Dermis blood vessel endothelial cell (primary cell): ENCODE measurements at places on chromosomes 3 and 15. TPM values are rescaled to one million over a fixed set of nuclear protein-coding genes. Genes with fewer than 3 reads are reported as not detected.

DNA sequence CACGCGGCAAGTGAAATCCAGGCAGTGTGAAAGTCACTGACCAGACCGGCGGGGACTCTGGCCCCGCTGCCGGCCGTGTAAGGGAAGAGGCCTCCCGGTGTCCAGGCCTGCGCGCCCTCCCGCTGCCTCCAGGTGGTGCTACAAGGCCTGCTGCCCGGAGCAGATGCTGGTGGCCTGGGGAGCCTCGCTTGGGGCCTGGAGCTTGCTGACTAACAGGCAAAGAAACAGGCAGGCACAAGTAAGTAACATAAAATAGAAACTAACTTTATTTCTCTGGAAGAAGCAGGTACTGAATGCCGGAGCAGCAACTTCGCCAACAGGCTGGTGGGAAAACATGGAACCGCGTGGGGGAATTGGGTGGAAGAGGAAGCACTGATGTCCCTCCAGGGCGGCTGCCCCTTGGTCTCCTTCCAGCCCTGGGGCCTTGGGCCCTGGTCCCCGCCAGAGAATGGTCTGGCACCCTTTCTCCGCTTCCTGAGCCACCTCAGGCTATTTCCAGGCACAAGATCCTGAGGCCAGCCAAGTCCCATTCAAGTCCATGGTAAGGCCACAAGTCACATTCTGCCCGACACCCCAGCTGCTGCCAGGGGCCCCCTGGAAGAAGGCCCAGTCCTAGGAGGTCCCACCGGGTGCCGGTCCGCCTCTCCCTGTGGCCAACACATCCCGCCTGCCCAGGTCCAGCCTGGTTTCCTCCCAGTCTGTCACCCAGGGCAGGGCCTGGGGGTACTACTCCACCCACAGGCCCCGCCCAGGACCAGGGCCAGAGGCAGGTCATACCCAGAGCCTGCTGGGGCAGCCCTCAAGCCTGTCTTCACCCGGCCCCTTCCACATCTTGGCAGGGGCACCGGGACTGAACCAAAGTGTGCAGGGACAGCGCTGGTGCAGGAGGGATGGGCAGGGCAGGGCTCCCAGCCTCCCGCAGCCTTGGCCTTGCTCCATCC lies 45.0 kb downstream of the TNK2 start:
- peak; percentile 94 for DNase-seq

- DNase-seq: no peak
Observed at GRCh38 chr3:43391621-43392020, 105.3 kb downstream of the SNRK start.

DNA sequence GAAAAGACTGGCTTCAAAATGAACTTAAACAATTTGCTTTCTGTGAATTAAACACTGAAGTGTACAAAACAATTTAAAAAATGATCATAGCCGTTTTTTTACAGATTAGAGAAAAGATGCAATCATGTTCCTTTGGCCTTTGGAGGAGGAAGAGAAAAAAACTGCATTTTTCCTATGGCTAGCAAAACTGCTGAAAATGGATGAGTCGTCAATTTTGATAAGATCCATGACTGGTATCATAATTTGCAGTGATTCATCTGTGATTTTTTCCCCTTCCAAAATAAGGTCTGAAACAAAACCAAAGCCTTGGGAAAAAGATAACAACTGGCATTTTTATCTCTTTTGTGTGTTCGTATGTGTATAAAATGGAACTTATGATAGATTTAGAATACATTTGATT lies 255.6 kb upstream of the SATB1 start:
- no peak for DNase-seq

DNA sequence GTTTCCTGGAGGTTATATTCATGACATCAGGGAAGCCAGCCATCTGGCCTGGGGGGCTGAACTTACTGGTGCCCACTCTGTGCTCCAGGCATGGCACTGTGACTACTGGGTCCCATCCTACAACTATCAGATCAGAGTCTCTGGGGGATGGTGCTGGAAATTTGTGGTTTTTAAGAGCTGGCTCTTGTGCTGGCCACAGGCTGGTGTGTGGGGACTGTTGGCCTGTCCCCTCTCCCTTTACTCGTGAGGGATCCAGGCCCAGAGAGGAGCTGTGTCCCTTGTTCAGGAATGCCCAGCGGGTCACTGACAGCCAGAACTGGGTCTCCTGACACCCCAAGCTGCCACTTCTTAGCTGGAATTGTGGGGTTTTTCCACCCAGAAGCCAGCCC lies 44.5 kb upstream of the SEC22A start:
- DNase-seq: no peak

GRCh38 chr3:17967111-17967510 lies 224.7 kb upstream of the TBC1D5 start:
- DNase-seq: no peak

- DNase-seq: no peak
Observed at GRCh38 chr15:55277116-55277564, 12.5 kb downstream of the RAB27A start.

DNA sequence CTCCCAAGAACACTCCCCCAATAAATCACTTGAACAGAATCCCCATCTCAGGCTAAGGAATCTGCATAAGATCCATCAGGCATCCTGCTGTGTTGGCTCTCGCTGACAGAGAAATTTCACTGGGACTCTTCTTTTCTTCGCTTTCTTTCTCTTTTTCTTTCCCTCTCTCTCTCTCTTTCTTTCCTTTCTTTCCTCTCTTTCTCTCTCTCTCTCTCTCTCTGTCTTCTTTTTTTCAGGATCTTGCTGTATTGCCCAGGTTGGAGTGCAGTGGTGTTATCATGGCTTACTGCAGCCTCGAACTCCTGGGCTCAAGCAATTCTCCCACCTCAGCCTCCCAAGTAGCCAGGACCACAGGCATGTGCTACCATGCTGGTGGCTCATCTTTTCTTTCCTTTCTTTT lies 4.5 kb upstream of the SLC28A1 start:
- DNase-seq: no peak

GRCh38 chr3:36596419-36596818 lies 167.9 kb downstream of the DCLK3 start:
- no peak for DNase-seq

DNA sequence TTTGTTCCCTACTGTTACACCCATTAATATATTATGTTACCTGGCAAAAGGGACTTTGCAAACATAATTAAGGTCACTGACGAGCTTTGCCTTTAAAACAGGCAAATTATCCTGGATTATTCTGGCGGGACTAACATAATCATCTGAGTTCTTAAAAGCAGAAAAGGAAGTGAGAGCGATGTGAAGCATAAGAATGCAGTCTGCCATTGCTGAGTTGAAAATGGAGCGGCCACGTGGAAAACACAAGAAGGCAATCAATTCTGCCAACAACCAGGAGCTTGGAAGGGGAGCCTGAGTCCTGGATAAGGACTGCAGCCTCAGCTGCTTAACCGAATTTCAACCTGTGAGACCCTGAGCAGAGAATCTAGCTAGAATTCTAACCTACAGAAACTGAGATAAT lies 328.2 kb upstream of the WNT5A start:
- no peak for DNase-seq

DNA sequence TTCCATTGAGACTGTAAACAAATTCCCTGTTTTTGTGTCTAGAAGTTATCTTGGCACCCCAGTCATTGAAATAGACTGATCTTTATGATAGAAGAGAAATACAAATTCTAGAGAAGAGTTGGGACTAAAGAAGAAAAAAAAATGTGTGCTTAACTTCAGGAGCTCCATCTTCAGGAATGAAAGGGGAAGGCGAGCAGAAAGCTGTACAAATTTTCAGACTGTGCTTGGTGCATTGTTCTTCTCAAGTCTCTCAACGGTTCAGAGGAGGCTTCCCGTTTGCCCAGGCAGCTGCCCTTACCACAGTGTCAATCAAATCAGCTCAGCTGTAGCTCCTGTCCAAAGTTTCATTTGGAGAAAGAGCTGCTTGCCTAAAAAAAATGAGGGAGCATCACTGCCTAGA lies 41.7 kb downstream of the OXSM start:
- peak; percentile 46 for DNase-seq

- no peak for DNase-seq
Observed at GRCh38 chr15:95085056-95085455, 853.7 kb downstream of the MCTP2 start.

DNA sequence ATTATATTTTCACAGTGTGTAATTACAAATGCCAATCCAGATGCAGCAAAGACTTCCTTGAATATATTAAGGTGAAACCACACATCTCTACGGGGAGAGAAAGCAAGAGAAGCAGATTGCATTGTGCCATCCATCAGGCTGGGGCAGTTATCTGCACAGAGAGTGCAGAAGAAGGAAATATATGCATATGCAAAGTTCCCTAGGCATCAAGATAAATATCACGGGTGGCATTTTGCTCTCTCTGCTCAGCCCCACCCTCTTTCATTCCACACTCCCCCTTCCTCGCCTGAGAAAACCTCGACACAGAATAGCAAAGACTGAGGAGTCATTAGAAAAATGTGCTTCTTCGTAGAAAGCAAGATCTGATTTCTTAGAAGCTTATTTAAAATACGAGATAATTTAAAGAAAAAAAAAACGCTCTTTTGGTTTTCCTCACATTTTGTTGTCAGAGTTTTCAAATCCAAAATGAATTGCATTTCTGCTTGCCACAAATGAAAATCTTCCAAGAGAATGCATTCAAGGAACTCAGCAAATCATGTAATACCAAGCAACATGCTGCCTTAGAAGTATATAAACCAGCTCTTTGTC lies 283.2 kb upstream of the LMCD1 start:
- DNase-seq: no peak

DNA sequence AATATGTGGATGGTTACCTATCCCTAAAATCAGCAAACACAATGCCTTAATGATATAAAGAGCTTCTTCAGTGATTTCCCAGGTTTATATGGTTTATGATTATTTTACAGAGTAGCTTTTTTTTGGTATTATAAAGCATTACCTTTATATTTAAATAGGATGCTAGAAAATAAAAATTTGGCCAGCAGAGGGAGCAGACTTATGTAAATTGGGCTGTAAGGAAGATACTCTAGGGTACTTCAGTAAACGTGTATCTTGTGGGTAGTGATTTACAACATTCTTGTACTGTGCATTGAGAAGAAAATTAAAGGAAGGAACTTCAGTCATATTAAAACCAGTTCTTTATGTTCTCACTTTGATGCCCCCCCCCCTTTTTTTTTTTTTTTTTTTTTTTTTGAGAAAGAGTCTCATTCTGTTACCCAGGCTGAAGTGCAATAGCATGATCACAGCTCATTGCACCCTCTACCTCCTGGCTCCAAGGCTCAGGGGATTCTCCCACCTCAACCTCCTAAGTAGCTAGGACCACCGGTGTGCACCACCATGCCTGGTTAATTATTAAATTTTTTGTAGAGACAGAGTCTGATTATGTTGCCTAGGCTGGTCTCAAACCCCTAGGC lies 167.9 kb downstream of the BBX start:
- DNase-seq: peak; percentile 78

GRCh38 chr15:40769274-40770146 lies at the start of gene C15orf62:
Gene C15orf62, plus strand, starts transcription at chr15:40769980. Its CDS starts 516 bp downstream, at chr15:40770496.
- DNase-seq: peak; percentile 77

DNA sequence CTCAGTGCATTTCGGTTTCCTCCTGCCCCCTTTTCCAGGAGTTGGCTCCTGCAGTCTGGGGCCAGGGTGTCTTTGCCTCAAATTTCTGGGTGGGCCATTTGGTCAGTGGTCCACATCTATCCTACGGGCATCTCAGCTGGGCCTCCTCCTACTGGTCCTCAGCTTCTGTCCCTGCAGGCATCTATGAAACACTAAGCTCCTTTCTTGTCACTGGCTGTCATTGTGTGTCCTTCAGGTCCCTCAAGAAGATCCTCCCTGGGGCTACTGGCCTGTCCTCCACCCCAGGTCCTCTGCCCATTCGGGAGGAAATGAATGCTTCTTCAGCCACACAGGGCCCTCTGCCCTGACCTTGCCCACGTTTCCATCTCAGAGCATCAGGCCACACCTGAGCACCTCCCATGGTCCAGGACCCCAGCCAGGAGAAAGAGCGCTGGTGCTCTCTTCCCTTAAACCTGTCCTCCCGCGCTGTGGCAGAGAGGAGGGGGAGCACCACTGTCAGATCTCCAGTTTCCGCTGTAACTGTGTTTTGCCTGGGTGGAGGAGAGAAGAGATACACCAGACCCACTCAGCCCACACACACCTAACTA lies 1.8 kb downstream of the PRR23E start:
- no peak for DNase-seq

DNA sequence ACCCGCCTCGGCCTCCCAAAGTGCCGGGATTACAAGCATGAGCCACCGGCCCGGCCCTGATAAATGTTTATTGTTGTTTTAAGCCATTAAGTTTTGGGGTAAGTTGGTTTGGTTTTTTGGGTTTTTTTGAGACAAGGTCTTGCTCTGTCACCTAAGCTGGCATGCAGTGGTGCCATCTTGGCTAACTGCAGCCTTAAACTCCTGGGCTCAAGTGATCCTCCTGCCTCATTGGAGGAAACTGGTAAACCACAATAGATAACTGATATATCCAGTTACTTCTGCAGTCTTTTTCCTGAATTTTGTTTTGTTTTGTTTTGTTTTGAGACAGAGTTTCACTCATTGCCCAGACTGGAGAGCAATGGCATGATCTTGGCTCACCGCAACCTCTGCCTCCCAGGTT lies 4.2 kb downstream of the SLC25A20 start:
- DNase-seq: no peak

DNA sequence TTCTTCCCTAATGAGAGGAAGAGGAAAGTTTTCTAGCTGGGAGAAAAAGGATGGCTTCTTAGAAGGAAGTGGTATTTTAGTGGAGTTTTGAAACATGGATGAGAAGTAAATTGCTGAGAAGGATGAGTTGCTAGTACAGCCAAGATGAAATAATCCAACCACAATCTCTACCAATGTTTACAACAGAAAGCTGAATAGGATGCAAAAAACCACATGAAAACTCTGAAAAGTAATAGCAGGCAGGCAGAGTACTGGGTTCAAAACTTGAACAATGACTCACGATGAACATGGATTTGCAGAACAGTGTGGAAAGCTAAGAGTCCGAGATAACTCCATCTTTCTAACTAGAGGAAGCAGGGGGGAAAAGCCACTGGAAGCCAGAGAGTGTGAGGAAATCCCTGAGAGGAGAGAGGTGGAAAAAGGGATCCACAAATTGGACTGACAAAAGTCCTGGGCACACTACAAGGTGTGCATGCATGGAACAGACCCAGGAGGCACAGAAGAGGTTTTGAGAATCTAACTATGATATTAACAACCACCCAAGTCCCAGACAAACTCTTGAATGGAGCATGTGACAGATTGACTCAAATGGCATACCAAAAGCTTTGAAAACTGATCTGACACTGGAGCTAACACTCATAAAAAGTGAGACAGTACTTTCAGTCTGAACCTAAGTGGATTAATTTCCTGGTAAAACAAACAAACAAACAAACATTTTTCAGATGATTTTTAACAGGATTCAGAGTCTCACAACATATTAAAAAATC lies 76.7 kb downstream of the ST6GAL1 start:
- DNase-seq: no peak

The ADAMTSL3 gene
- 6.0 and 15.1 TPM in 2 replicates for total RNA-seq

The UBA7 gene
- 44.2 and 58.5 TPM in 2 replicates for total RNA-seq

The CORO2B gene
- 1.0 and 1.4 TPM in 2 replicates for total RNA-seq

The KCNMB2 gene
- total RNA-seq: not detected in 2 replicates

The AVEN gene
- total RNA-seq: 23.9 and 32.2 TPM in 2 replicates

The SLC51B gene
- not detected in 2 replicates for total RNA-seq

The RETNLB gene
- total RNA-seq: not detected in 2 replicates

The BFSP2 gene
- not detected in 2 replicates for total RNA-seq

The SLC22A14 gene
- total RNA-seq: 0.17 TPM in 1 of 2 replicates, not detected in the other
